ENCODE measurements at places on chromosomes 7 and 10. TPM values are rescaled to one million over a fixed set of nuclear protein-coding genes. Genes with fewer than 3 reads are reported as not detected.
A peak's percentile ranks its signal among the peaks of the same experiment; 100 is the strongest.

DNA sequence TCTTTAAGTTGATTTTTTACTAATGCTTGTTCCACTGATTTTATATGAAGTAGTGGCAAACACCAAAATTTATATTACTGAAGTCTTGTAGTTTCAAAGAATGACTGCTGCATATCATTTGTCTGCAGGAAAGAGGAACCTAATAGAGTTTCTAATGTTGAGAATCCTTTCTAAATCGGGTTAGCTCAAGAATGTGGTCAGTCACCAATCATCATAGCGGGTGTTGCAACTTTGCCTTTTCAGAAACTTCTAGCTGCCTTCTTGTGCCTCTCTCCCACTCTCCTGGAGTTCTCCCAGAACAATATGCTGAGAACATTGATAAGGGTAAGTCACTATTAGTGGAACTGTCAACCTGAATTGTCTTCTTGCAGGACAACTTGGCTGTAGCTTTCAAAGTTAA is 524.8 kb upstream of the SORCS1 start:
- H3K4me3 ChIP-seq = no peak overlapping the region
- no peaks in the 10 kb centered on the region for H3K27me3 ChIP-seq
- H3K27ac ChIP-seq = no peak overlapping the region
- no peaks in the 10 kb centered on the region for H3K36me3 ChIP-seq
- H3K4me1 ChIP-seq = no peaks in the 10 kb centered on the region

PAPOLB gene
- total RNA-seq = 0.90 TPM

DNA sequence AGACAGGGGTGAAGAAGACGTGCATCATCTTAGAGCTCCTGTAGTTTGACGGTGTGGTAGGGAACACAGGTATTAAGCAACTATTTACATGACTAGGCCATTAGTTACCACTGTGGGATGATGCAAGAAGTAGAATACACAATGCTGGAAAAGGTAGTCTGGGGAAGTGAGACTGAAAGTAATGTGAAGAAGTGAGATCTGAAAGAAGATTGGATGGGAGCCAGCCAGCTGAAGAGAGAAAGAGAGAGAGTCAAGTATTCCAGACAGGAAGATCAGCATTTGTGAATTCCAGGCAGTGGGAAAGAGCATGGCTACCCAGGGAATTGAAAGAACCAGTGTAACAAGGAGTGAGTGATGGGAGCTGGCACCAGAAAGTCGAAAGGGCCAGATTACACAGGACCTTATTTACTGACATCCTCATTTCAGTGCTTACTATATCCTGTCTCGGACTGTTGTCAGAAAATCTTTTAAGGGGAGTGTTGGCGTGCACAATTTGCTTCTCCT is 4.0 kb upstream of the CFAP58 start:
- H3K4me3 ChIP-seq = no peak overlapping the region
- H3K27me3 ChIP-seq = peaks cover 11% of the 10 kb centered on the region
- H3K4me1 ChIP-seq = no peaks in the 10 kb centered on the region
- H3K27ac ChIP-seq = no peak overlapping the region
- no peaks in the 10 kb centered on the region for H3K36me3 ChIP-seq

GRCh38 chr7:115552766-115553165 is 477.8 kb downstream of the TFEC start:
- no peak for DNase-seq
- H3K27me3 ChIP-seq = no peaks in the 10 kb centered on the region
- H3K4me1 ChIP-seq = no peaks in the 10 kb centered on the region
- no peaks in the 10 kb centered on the region for H3K36me3 ChIP-seq

- no peaks in the 10 kb centered on the region for H3K27me3 ChIP-seq
- no peaks in the 10 kb centered on the region for H3K36me3 ChIP-seq
- DNase-seq = no peak
- H3K4me1 ChIP-seq = peaks cover 10% of the 10 kb centered on the region
- no peak overlapping the region for H3K4me3 ChIP-seq
Measured at GRCh38 chr10:29253690-29254029, 35.2 kb upstream of the LYZL1 start.

GRCh38 chr7:116528008-116528789 is 3.4 kb downstream of the CAV1 start:
- peaks cover 4% of the 10 kb centered on the region for H3K4me1 ChIP-seq
- no peak overlapping the region for H3K4me3 ChIP-seq
- H3K36me3 ChIP-seq = no peaks in the 10 kb centered on the region
- DNase-seq = no peak

SMO gene
- 75.5 TPM for total RNA-seq

DNA sequence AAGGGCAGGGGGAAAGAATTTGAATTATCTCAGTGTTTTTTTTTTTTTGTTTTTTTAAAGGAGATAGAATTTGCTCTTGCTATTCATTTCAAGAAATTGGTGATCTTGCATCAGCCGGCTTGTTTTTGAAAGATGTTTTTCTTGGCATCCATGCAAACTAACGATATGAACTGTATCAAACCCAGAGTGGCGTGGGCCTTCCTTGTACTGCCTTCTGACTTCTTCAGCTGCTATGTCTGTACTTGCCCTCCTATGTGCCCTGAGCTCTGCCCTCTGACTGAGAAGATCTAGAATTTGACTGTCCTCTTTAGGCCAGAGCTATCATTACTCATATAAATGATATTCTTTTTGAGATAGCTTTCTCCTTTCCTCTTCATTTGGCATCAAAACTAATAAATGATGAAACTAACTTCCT is 183.1 kb downstream of the EXOC4 start:
- H3K27me3 ChIP-seq = no peaks in the 10 kb centered on the region
- peaks cover 3% of the 10 kb centered on the region for H3K36me3 ChIP-seq
- no peak for DNase-seq
- no peak overlapping the region for H3K27ac ChIP-seq

BUD31 gene
- total RNA-seq = 107 TPM

C1GALT1 gene
- 142 TPM for total RNA-seq

CALML5 gene
- not detected for total RNA-seq

DNA sequence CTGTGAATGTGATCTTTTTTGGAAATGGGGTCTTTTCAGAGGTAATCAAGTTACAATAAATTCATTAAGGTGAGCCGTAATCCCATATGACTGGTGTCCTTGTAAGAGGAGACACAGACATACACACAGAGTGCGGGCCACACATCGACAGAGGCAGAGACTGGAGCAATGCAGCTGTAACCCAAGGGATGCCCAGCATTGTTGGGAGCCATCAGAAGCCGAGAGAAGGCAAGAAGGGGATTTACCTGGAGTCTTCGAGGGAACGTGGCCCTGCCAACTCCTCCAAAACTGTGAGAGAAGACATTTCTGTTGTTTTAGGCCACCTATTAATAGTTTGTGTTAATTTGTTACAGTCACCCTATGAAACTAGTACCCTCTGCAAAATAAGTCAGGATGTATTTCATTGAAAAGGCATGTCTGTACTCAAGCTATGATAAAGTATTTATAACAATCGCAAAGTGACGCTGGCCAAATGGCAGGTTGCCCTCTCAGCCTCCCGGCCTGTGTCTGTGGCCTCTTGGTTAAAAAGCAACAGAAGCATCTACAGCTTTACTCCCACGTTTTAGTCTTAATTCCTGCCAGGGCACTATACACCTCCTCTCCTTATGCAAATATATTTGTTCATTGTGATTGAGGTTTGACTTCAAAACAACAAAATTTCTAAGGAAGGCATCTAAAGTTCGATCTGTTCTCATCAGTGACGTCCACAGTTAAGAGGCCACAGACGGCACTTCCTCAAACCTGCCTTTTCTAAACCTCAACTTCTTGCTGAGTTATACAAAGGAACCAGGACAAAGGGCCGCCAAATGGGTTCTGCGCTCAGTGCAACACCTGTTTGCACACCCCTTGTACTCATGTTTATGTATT is 46.8 kb downstream of the HIPK2 start:
- peak; percentile 23 for DNase-seq
- H3K27me3 ChIP-seq = no peaks in the 10 kb centered on the region
- H3K4me3 ChIP-seq = no peak overlapping the region
- H3K36me3 ChIP-seq = peaks cover 31% of the 10 kb centered on the region
- no peak overlapping the region for H3K27ac ChIP-seq

DYNC1I1 gene
- 23.1 TPM for total RNA-seq

- no peaks in the 10 kb centered on the region for H3K27me3 ChIP-seq
- peaks cover 4% of the 10 kb centered on the region for H3K4me1 ChIP-seq
- no peak overlapping the region for H3K27ac ChIP-seq
- H3K36me3 ChIP-seq = no peaks in the 10 kb centered on the region
- no peak overlapping the region for H3K4me3 ChIP-seq
Measured at GRCh38 chr10:50610368-50610767, 13.4 kb downstream of the SGMS1 start.
